ENCODE measurements at places on chromosomes 12 and 14.

- DNase-seq = no peak
Observed at GRCh38 chr14:24232645-24233537, at the start of gene GMPR2. TSS of gene GMPR2 (plus strand) at chr14:24232929. CDS start at chr14:24233254, 325 bp downstream.

GRCh38 chr14:23883684-23884540 lies 69.7 kb upstream of the DHRS4 start:
- no peak for DNase-seq

GRCh38 chr12:53601296-53601847 lies 24.8 kb downstream of the ATF7 start:
- no peak for DNase-seq

DNA sequence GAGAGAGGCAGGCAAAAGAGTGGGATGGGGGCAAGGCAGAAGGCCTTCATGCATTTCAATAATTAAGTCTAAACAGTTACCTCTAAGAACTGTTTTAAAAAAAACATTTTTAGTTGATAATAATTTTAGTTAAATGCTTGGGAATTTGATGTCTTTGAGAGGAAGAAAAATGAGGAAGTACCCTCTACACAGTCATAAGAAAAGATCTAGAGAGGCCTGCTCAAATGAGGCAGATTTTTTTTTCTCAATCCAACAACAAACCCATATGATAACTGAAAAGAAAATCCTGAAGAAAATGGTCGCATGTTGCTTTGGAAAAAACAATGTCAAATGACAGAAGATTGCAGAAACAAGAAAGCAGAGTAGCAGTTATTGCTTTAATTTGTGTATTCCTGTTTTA lies 25.6 kb downstream of the SINHCAF start:
- DNase-seq = no peak

DNA sequence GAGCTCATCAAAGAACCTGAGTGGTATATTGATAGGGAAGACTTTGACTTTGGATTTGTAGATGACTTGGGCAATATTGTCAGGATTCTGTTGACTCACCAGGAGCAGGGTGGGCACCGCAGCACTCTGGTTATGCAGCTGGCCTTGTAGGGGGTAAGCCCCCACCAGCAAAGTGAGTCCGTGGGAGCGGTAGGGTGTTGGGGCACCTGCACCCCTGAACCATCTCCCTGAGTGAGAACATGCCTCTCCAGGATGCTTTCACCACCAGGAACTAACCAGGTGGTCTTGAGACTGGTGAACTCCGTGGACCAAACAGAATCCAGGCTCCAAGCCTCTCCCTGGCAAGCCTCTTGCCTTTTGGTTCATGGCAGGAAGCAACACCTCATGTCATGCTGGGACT lies 44.0 kb upstream of the EIF5 start:
- DNase-seq = no peak

DNA sequence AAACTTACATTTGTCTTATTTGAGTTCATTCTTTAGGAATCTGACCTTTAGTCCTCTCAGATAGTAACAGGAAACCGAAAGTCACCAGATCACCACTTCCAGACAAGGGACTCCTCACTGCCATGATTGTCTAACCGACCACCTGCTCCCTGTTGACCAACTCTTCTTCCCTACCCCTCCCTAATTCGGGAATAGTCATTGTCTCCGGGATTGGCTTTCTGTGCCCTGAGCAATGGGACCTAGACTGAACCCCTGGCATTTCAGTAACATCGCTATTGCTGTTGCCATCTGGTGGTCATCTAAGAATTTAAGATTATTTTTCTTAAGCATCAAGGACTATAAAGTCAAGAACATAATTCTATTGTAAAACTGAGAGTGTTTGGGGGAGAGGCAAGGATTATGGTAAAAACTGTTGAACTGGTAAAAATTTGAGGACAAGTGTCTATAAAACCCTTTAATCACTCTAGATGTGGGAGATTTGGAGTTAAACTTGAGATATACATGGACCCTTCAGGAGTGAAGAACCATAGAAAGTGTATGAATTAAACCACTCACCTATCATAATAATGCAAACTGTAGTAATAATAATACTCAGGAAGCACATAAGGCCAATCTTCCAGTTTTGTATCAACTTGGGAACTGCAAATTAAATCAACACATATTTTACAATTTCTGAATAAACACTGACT lies 6.3 kb downstream of the CLEC2A start:
- DNase-seq = no peak

DNA sequence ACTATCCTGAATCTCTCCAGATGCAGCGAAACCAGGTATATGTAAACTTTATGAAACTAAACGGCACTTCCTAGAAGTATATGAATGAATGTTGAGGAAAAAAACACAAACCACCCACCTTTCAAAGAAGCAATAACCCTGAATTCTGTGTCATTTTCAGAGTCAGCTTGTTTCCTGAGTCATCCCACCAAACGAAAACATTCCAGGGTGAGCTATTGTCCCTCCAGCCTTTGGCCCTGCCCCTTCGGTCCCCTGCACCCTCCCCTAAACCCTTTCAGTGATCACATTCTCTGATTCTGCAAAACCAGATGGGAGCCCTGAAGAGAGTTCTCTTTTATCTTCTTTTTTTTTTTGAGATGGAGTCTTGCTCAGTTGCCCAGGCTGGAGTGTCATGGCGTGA lies 202.6 kb upstream of the ALG10B start:
- DNase-seq = no peak

- DNase-seq = no peak
Observed at GRCh38 chr14:96629082-96629481, 126.9 kb downstream of the PAPOLA start.

DNA sequence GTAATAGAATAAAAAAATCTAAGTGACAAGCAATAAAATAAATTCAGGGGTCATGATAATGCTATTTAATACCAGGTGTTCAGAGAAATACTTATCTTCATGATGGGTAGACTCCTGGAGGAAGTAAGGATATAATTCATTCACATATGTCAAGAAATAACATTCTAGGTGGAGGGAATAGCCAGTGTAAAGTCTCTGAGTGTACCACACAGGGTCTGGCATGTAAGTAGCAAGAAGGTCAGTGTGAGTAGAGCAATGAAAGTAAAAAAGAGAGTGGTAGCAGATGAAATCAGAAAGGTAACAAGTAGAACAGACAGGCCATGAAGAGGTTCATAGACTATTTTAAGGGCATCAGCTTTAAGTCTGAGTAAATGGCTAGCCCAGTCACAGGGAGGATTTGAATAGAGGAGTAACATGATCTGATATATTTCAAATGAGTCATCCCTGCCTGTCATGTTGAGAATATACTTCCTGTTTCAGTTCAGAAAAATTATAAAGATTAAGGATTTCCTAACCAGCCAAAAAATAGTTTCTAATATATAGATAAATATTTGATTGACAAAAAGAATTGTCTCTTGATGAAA lies 519.9 kb downstream of the C12orf50 start:
- no peak for DNase-seq

- DNase-seq = no peak
Observed at GRCh38 chr12:2498964-2499500, 295.7 kb upstream of the FKBP4 start.

- DNase-seq = no peak
Observed at GRCh38 chr12:25438638-25439037, 114.4 kb downstream of the LMNTD1 start.

DNA sequence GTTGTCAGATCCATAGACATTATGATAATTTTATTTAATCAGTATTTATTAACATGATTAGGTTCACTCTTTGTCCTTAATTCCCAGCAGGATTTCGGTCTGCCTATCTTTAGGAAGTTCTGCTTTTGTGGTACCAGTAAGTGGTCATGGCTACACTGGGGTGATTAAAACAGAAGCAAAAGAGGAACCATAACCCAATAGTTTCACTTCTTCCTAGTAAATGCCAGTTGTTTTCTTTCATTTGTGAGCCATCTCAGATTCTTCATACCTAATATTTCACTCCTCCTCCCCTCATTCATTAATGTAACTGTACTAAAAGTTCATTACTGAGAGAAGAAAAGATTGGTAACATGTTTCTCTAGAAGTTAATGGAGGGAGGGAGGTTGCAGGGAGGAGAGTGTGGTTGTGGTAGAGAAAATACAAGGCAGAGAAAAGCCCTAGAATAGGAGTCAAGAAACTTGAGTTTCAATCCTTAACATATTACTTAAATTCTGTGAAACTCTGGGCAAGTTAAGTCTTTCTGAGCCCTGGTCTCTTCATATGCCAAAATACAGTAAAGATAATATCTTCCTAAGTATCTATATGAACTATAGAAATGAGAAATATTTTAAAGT lies 101.2 kb downstream of the PEBP1 start:
- DNase-seq = no peak

DNA sequence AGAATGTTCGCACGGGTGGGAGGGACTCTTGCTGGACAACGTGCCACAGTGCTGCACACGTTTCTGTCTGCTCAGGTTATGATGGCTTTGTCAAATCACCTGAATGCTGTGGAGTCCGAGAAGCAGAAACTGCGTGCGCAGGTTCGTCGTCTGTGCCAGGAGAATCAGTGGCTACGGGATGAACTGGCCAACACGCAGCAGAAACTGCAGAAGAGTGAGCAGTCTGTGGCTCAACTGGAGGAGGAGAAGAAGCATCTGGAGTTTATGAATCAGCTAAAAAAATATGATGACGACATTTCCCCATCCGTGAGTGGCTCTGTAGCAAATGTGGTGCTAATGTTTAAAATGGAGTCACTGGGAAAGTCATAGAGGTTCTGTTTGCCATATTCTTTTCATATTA lies 28.5 kb downstream of the KLC1 start:
- no peak for DNase-seq

DNA sequence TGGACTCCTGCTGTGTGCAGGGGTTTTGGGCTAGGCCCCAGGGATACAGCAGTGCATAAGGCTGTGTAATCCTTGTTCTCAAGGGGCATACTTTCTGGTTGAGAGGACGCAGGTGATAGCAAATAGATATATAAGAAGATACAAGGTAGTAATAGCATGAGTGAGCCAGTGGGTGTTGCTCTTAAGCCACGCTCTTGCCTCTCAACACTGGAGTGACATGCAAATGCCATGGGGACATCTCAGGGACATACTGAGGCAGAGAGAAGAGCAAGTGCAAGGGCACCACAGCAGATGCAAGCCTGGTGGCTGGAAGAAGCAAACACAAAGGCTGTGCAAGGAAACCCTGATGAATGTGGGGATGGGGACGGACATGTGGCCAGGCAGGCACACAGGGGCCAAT lies 223.3 kb downstream of the CHST11 start:
- no peak for DNase-seq

DNA sequence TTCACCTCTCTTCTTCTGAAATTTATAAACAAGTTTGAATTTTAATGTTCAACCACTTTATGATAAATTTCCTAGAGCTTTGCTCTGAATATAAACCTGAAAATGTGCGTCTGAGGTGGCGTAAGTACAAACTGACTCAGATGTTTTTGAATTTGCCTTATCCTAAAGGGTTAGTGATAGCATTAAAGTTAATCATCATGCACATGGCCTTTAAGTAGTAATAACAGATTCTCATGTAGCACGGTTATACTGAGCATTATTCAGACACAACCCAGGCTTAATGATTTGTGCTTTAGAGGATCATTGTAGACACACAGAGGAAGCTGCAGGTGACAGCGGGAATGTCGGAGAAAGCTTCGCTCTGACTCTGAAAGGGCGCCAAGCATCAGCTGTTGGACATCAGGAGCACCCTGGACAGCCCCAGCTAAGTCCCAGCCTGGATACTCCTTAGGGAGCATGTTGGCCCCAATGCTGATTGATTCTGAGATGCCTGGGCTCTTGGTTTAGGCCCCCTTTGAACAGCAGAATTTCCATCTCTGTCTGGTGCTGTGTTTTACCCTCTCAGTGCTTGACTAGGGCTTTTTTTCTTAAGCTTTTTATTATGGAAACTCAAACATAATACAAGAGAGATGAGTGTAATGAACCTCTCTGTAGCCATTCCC lies 91.1 kb downstream of the PLXNC1 start:
- no peak for DNase-seq

- DNase-seq = no peak
Observed at GRCh38 chr14:105471297-105471821, 3.3 kb upstream of the CRIP2 start.

GRCh38 chr14:22427771-22428231 lies 161.2 kb downstream of the DAD1 start:
- no peak for DNase-seq

DNA sequence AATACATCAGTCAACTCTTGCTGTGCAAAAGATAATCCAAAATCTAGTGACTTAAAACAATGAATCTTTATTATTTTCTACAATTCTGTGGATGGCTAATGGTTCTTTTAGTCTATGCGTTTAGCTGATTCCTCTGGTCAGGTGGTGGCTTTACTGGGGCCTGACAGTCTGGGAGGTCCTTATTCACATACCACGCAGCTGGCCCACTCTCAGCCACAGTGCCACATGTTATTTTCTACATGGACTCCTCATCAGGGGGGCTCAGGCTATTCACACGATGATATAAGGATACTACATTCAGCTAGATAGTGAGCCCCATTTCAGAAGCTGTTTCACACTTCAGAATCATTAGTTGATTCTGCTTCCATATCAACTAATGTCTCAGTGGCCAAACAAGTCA lies 287.5 kb upstream of the MGAT4C start:
- DNase-seq = no peak

DNA sequence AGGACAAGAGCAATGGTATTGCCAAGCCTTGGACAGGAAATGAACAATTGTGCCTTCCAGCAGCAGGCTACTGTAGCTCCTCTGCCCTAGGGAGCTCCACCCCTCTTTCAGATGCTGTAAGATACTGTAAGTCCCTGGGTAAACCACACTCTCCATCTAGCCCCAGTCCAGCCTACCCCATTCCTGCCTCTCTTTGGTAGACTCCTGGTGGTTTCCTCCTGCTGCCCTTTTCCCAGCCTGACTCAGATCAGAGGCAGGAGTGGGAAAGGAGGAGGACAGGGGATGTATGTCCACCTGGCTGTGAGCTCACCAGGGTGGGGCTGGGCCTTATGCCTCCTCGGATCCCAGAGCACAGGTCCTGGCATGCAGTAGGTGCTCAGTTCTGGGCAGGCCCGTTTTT lies 174.6 kb downstream of the ESRRB start:
- DNase-seq = no peak

- no peak for DNase-seq
Observed at GRCh38 chr12:104568935-104569334, 112.2 kb downstream of the CHST11 start.

- DNase-seq = no peak
Observed at GRCh38 chr14:105042813-105043212, 21.9 kb upstream of the CDCA4 start.

GRCh38 chr12:124517260-124518050 lies 50.0 kb downstream of the NCOR2 start:
- no peak for DNase-seq

GRCh38 chr12:48473061-48473460 lies 702 bp downstream of the ANP32D start:
- DNase-seq = no peak

- DNase-seq = no peak
Observed at GRCh38 chr14:75120541-75121291, 6.1 kb downstream of the NEK9 start.

- no peak for DNase-seq
Observed at GRCh38 chr12:112001576-112001975, 11.4 kb downstream of the TMEM116 start.

- DNase-seq = no peak
Observed at GRCh38 chr14:35699791-35700444, 109.2 kb downstream of the RALGAPA1 start.

DNA sequence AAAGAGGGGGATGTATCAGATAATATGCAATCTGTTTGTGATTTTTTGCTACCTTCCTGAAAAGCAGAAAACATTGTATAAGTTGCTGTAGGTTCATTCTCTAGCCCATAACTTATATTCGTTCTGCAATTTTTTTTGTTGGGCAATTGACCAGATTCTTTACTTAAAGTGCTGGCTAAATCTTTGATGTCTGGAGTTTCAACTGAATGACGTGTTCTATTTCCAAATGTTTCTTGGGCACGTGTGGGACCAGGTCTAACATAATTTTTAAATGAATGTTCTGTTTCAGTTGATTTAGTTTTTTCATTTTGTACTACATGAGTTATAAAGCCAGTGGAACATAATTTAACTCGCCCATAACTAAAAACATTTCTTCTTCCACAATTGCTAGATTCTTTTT lies 3.8 kb downstream of the MLH3 start:
- no peak for DNase-seq
